Panc1 (cell line): ENCODE measurements at places on chromosomes 16 and 17. TPM values are rescaled to one million over a fixed set of nuclear protein-coding genes. Genes with fewer than 3 reads are reported as not detected.

DNA sequence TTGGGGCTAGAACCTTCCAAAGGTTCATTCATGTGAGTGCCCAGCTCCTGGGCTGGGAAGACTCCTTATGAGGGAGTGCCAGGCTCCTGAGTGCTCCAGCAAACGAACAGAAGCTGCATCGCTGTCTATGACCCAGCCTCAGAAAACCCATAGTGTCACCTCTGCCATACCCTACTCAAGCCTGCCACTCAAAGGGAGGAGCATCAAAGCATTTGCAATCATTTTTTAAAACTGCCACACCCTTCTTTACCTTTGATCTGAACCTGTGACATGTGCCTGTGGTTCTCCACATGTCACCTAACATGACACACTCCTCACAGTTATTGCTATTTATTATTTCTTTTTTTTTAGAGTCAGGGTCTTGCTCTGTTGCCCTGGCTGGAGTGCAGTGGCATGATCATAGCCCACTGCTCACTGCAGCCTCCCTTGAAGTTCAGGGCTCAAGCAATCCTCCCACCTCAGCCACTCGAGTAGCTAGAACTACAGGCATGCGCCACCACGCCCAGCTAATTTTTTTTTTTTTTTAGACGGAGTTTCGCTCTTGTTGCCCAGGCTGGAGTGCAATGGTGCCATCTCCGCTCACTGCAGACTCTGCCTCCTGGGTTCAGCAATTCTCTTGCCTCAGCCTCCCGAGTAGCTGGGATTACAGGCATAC lies 7.3 kb upstream of the KDM8 start:
- no peaks in the 10 kb centered on the region for H3K36me3 ChIP-seq
- no peak overlapping the region for H3K4me3 ChIP-seq
- no peaks in the 10 kb centered on the region for H3K27me3 ChIP-seq

- peaks cover 4% of the 10 kb centered on the region for H3K36me3 ChIP-seq
- H3K4me3 ChIP-seq: no peak overlapping the region
- DNase-seq: no peak
- H3K27ac ChIP-seq: no peak overlapping the region
- H3K4me1 ChIP-seq: 0 out of 2 replicates have a peak, but pooled peaks cover 4% of the 10 kb centered on the region
- H3K27me3 ChIP-seq: no peaks in the 10 kb centered on the region
These were observed 5.2 kb downstream of the ZNF646 start for GRCh38 chr16:31079342-31079944.

GRCh38 chr16:78743556-78743955 lies 644.1 kb downstream of the WWOX start:
- H3K4me3 ChIP-seq: no peak overlapping the region
- no peak for DNase-seq

DNA sequence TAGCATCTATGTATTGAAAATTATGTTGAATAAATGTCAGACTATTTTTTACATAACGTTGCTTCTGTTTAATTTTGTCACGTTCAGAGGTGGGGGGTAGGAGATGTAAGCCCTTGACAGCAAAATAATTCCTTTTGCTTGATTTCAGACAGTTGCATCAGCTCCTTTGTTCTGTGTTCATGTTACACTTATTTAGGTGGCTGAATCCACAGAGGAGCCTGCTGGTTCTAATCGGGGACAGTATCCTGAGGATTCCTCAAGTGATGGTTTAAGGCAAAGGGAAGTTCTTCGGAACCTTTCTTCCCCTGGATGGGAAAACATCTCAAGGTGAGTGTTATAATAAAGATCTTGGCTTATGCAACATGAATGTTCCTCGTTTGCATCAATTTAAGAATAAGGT lies 4.5 kb downstream of the HERPUD1 start:
- peak overlapping the region; percentile 34; the same call in 1 of the 2 replicates for H3K27ac ChIP-seq
- H3K4me3 ChIP-seq: no peak overlapping the region
- no peak for DNase-seq
- H3K4me1 ChIP-seq: peaks cover under 1% of the 10 kb centered on the region

DNA sequence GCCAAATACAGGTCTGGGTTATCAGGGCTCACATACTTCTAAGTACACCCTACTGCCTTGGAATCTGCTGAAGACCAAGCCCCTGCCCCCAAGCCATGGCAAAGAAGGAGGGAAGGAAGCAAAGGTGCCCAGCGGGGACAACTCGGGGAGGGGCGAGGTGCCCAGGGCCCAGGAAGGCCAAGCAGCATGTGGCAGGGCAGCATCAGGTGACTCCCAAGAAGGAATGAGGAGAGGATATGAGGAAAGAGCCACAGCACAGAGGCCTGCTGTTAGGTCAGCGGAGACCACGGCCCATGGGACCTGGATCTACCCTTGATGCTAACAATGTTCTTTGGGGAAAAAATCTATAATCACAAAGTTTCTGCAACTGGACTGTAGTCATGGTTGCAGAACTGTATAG lies 142.6 kb upstream of the CRHR1 start:
- H3K4me1 ChIP-seq: no peaks in the 10 kb centered on the region
- no peak for DNase-seq
- no peak overlapping the region for H3K27ac ChIP-seq
- H3K36me3 ChIP-seq: no peaks in the 10 kb centered on the region

- H3K4me3 ChIP-seq: no peak overlapping the region
- H3K27ac ChIP-seq: no peak overlapping the region
- H3K4me1 ChIP-seq: no peaks in the 10 kb centered on the region
- H3K27me3 ChIP-seq: no peaks in the 10 kb centered on the region; the same call in 1 of the 2 replicates
These were observed 90.5 kb downstream of the RGS9 start for GRCh38 chr17:65227637-65228036.

GRCh38 chr16:557463-558297 lies 2.5 kb upstream of the PRR35 start:
- H3K36me3 ChIP-seq: no peaks in the 10 kb centered on the region
- no peaks in the 10 kb centered on the region for H3K27me3 ChIP-seq
- peaks cover 27% of the 10 kb centered on the region for H3K4me1 ChIP-seq
- no peak overlapping the region for H3K27ac ChIP-seq
- no peak for DNase-seq

GRCh38 chr16:78376452-78376851 lies 277.0 kb downstream of the WWOX start:
- H3K27me3 ChIP-seq: no peaks in the 10 kb centered on the region
- no peak overlapping the region for H3K27ac ChIP-seq
- no peaks in the 10 kb centered on the region for H3K36me3 ChIP-seq
- no peak overlapping the region for H3K4me3 ChIP-seq

GRCh38 chr16:24825696-24826095 lies 20.1 kb upstream of the SLC5A11 start:
- no peaks in the 10 kb centered on the region for H3K4me1 ChIP-seq
- peaks cover 26% of the 10 kb centered on the region for H3K36me3 ChIP-seq
- H3K4me3 ChIP-seq: no peak overlapping the region
- no peak overlapping the region for H3K27ac ChIP-seq
- H3K27me3 ChIP-seq: no peaks in the 10 kb centered on the region

DNA sequence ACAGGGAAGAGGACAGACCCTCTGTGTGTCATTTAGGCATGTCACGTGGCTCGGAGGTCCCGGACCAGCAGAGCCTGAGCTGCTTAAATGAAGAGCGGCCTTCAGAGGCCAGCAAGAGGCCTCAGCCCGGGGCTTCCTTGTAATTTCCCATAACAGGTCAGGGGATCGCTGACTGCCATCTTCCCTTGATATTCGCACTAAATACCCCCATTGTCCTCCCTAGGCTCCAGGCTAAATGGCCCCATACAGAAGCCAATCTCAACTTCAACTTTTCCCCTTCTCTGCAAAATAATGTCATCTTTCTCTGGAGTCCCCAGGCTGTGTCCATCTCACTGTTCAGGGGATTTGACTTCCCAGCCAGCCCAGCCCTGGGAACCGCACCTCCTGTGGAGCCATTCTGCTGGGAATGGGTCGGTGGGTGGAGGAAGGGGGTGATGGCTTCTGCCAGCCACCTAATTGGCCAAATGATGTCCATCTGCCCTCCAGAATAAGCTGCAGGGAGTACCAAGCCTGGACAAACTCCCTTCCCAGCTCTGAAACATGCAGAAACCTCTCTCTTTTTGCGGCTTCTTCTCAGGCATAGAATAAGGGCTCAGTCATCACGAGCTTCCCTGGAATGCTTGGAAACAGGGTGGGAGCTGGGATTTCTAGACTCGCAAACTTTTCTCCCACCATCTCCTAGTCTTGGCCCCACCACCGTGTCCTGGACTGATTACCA lies 129.9 kb downstream of the SDK2 start:
- no peaks in the 10 kb centered on the region for H3K36me3 ChIP-seq
- H3K27ac ChIP-seq: no peak overlapping the region
- no peak for DNase-seq
- H3K4me1 ChIP-seq: no peaks in the 10 kb centered on the region
- H3K4me3 ChIP-seq: no peak overlapping the region
- peaks cover 4% of the 10 kb centered on the region for H3K27me3 ChIP-seq

DNA sequence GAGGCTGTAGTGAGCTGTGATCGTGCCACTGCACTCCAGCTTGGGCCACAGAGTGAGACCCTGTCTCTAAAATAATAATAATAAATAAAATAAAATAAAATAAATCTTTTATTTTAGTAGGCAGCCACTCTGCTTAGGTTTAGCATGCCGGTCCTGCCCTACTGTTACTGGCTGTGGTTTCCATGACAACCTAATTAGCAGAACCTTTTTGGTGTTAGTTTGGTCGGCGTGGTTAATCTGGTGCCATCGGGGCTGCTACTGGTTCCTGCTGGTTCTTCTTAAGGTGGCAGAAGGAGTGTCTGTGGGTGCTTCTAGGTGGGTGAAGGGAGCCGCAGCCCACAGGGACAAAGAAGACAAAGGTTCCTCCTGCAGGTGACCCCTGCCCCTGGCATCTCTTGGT lies 37.8 kb upstream of the CBX4 start:
- DNase-seq: no peak
- no peak overlapping the region for H3K27ac ChIP-seq
- H3K4me3 ChIP-seq: no peak overlapping the region
- no peaks in the 10 kb centered on the region for H3K4me1 ChIP-seq
- no peaks in the 10 kb centered on the region for H3K36me3 ChIP-seq
- no peaks in the 10 kb centered on the region for H3K27me3 ChIP-seq

Gene CFAP97D1
- total RNA-seq: not detected

Gene APOBR
- total RNA-seq: 0.13 TPM

Gene CMTM2
- not detected for total RNA-seq

Gene KRT28
- total RNA-seq: not detected
